ENCODE measurements at places on chromosomes 4 and X. TPM values are rescaled to one million over a fixed set of nuclear protein-coding genes. Genes with fewer than 3 reads are reported as not detected.

GRCh38 chrX:109830157-109830703, 97.2 kb upstream of the ACSL4 start:
- DNase-seq = no peak

GRCh38 chr4:139668036-139668435, 2.4 kb downstream of the MGST2 start:
- no peak for DNase-seq

DNA sequence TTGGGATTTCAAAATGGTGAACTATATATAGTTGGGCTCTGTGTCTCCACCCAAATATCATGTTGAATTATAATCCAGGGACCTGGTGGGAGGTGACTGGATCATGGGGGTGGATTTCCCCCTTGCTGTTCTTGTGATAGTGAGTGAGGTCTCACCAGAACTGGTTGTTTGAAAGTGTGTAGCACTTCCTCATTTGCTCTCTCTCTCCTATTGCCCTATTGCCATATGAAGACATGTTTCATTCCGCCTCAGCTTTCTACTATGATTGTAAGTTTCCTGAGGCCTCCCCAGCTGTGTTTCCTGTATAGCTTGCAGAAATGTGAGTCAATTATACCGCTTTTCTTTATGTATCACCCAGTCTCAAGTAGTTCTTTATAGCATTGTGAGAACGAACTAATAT, 545.6 kb downstream of the TRAM1L1 start:
- DNase-seq = no peak

GRCh38 chr4:168712316-168712890, 215.6 kb downstream of the PALLD start:
- no peak for DNase-seq

Gene FMR1NB
- total RNA-seq = not detected

DNA sequence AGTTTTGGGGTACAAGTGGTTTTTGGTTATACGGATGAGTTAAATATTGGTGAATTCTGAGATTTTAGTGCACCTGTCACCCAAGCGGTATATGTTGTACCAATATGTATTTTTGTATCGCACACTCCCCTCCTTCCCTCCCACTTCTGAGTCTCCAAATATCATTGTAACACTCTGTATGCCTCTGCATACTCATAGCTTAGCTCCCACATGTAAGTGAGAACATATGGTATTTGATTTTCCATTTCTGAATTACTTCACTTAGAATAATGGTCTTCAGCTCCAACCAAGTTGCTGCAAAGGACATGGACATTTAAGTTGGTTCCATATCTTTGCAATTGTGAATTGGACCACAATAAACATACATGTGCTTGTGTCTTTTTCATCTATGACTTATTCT, 103.0 kb upstream of the ADAMTS3 start:
- no peak for DNase-seq

GRCh38 chrX:20181598-20182329, 40.1 kb upstream of the EIF1AX start:
- no peak for DNase-seq

Gene SLC25A4
- 8.7 TPM for total RNA-seq

DNA sequence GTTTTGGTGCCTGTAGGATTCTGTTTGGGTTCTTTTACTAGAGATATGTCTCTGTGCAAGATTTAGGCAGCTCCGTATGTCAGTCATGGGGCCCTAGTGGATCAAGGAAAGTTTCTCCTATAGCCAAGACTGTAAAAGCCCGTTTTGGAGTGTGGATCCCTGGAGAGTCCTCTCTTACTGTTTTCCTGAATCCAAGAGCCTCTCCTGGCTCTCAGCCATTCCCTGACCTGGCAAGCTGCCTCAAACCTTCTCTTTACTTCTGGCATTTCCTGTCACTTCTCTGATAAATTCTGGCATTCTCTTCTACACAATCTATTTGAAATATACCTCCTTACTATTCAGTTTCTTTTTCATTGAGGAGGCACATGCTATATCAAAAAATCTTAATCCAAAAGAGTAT, 41.4 kb downstream of the DCAF12L2 start:
- no peak for DNase-seq

Gene TBC1D14
- total RNA-seq = 34.7 TPM

- no peak for DNase-seq
These were observed 194.3 kb downstream of the SOWAHB start for GRCh38 chr4:76703676-76704075.

Gene MAGEA3
- not detected for total RNA-seq

GRCh38 chrX:77597090-77597489, 149.9 kb downstream of the FGF16 start:
- no peak for DNase-seq

DNA sequence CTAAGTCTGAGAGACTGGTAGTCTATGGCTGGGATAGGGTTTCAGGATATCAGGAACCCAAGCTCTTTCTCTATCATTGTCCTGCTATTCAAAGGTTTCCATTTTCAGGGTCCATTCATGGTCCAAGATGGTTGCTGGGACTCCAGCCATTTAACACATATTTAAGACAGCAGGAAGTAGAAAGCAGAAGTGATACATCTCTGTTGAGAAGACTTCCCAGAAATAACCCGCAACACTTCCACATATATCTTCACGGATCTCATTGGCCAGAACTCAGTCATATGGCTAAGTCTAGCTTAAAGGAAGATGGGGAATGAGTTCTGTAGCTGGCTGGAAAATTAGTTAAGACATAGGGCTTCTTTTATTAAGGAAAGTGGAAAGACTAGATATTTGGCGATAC, 23.8 kb downstream of the CTSO start:
- DNase-seq = no peak

- no peak for DNase-seq
These were observed 1.1 kb downstream of the UBE2D3 start for GRCh38 chr4:102826105-102826889.

DNA sequence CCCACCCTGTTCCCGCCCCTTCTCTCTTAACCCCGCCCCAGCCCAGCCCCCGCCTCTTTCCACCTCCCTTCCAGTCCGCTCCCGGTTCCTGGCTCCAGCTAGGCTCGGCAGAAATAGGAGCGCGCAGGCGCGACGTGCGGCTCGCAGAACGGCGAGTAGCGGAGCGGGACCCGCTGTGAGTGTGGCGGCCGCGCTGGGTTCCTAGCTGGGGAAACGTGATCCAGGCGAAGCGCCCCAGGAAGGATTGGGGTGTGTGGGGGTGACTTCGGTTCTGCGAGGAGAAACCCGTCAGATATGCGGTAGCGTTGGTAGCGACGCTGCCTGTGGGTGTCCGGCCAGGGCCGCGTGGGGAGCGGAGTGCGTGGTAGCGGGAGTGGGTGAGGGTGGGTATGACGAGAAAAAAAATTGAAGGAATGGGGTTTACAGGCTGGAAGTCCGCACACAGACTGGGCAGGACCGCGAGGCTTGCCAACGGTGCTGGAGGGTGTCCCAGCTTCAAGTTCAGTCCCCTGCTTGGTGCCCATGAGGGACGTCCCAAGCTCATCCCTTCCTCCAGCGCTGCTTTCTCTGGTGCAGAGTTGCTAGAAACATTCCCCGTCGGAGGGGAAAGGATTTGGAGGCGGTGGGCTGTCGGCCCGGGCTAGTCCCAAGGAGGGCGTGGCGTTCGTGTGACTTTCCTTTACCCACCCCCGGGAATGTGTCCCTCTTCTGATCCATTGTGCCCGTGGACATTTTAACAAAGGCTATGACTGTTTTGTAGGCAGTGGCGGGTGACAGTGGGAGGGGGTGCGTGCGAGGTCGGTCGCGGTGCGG, at the start of gene PRRG1:
Gene PRRG1 (plus strand): TSS at position 144 of the 813 bp plus-strand sequence. CDS start 56,886 bp downstream, outside the sequence.
- DNase-seq = no peak

Gene SPANXD
- not detected for total RNA-seq

DNA sequence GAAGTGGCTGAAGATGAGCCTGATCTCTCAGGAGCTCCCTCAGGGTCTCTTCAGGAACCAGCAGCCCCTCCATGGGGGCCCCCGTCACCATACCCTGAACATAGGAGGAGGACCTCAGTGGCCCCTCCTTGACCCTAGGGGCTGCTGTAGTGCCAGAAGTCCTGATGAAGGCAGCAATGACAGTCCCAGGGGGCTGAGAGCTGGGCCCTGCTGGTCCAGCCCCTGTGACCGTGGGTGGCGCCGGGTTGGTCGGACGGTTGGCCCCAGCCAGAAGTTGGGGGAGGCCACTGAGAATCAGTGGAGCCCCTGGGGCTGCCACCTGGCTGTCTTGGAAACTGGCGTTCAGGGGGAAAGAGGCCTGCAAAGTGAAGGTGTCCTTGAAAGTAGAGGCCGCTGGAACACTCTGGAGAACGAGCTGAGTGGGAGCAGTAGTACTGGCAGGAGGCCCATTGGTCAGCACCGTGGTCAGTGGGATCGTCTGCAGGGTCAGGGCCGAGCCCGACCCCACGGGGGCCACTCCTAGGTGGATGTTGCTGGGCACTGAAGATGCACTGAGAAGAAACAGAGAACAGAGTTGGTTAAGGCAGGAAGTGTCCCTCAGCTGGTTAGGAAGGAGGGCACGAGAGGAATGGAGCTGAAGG, 43.2 kb downstream of the ELF4 start:
- DNase-seq = no peak
